ENCODE measurements at places on chromosomes 4 and X.

- no peak for DNase-seq
Measured at GRCh38 chr4:169485791-169486742, 126.3 kb downstream of the NEK1 start.

DNA sequence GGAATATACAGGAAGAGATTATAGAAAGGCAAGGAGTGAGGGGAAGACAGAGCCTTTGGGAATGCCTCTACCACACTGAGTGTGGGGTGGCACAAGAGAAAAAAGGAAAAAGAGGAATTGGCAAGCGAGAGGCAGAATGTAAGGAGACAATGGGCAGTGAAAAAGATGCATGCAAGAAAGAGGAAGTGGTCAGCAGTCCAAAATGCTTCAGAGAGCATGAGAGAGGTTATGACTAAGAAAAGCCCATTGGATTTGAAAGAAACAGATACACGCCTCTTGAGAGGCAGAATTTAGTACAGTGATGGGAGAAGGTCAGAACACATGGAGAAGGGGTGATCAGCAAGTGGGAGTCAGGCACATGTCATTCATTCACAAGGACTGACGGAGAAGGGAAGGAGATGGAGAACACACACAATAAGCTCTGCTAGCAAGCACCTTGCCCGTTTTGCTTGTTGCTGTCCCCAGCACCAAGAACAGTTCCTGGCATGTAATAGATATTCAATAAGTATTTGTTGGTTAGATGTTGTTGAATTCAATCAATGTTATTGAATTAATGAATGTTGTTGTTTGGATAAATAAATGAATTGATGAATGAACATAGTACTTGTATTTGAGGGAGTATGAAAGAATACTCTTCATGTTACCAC is 6.3 kb downstream of the DCHS2 start:
- DNase-seq: no peak

DNA sequence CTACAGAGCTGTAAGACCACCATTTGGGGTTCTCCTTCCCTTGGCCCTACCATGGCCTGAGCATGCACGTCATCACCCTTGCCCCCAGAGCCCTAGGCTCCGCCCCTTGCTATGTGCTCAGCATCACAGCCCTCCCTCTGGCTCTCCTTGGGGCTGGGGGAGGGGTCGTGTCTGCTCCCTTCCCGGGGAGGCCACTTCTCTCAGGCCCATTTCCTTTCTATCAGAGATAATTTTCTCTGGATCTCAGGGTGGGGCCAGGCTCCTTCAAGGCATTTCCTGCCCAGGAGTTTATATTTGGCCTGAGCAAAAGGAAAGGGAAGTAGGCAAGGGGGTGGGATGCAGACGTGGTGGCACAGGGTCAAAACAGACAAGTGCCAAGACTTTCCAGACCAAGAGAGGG is 55.9 kb downstream of the STARD8 start:
- no peak for DNase-seq

GRCh38 chr4:3124070-3124767 is 49.7 kb downstream of the HTT start:
- DNase-seq: no peak

- DNase-seq: no peak
Measured at GRCh38 chrX:133813971-133814370, 171.4 kb downstream of the GPC3 start.

- DNase-seq: no peak
Measured at GRCh38 chr4:3310301-3311094, 17.7 kb downstream of the RGS12 start.

DNA sequence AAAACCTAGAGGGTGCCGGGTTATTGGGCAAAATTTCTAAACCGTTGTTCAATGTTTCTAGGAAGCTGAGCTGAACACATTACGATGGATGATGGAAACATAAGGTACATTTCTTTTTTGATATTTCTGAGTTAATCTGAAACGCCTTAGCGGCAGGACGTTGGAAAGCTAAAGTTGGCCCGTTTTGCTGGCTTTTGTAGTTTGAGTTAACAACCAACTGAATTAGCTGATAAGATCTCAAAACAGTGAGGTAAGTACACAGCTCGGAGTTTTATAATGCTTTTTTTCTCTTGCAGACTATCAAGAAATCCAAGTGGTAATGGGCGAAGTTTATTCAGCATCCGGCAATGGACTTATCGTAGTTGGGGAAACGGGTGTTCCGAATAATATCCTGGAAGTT is 73.5 kb downstream of the PRSS12 start:
- DNase-seq: no peak

DNA sequence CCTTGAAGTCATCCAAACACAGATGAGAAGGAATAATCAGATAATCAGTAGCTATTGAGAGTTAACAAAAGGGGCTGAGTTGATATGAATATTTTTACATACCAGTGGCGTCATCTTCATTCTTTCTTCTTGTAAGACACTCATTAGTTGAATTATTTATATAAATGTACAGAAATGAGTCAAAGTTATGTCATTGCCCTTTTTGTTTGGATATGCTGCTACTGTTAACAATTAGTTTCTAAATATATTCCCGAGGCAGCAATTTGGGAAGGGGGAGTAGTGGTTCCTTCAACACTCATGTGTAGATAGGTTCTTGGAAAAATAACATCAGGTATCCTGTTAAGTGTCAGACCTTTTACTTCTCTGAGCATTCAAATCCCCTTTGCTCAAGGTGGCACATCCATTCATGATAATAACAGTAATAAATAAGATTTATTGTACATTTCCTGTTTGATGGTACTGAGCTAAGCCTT is 436.6 kb downstream of the SPRY1 start:
- DNase-seq: no peak

GRCh38 chr4:158530381-158530780 is 8.7 kb downstream of the RXFP1 start:
- no peak for DNase-seq

DNA sequence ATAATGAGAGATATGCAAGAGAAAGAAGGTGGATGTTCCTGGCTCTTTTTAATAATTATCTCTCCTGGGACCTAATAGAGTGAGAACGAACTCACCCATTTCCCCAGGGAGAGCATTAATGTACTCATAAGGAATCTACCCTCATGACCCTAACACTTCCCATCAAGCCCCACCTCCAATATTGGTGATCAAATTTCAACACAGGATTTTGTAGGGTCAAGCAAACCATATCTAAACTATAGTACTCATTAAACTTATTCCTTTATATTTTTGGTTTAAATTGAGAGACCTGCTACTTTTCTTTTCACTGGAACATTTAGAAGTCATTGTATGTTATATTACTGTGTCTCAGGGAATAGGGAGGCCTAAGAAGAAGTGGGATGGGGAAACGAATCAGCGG is 2.6 kb downstream of the UGT2A3 start:
- DNase-seq: no peak

- DNase-seq: no peak
Measured at GRCh38 chr4:31275906-31276305, 555.7 kb downstream of the PCDH7 start.

DNA sequence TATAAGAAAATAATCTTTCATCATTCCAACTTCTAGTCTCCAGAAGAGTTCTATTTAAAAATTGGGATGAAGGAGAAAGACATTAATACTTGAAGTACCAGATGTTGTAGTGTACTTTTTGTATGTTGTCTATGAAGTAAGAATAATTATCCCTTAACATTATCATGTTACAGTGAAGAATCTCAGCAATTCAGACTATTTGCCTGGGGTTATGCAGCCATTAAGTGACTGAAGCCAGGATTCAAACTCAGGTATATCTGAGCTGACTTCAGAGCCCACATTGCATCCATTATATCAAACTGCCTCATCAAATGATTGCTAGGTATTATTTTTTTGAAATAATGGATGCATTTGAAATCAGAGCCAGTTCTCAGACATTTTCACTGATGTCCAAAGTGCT is 76.1 kb upstream of the FHDC1 start:
- no peak for DNase-seq

DNA sequence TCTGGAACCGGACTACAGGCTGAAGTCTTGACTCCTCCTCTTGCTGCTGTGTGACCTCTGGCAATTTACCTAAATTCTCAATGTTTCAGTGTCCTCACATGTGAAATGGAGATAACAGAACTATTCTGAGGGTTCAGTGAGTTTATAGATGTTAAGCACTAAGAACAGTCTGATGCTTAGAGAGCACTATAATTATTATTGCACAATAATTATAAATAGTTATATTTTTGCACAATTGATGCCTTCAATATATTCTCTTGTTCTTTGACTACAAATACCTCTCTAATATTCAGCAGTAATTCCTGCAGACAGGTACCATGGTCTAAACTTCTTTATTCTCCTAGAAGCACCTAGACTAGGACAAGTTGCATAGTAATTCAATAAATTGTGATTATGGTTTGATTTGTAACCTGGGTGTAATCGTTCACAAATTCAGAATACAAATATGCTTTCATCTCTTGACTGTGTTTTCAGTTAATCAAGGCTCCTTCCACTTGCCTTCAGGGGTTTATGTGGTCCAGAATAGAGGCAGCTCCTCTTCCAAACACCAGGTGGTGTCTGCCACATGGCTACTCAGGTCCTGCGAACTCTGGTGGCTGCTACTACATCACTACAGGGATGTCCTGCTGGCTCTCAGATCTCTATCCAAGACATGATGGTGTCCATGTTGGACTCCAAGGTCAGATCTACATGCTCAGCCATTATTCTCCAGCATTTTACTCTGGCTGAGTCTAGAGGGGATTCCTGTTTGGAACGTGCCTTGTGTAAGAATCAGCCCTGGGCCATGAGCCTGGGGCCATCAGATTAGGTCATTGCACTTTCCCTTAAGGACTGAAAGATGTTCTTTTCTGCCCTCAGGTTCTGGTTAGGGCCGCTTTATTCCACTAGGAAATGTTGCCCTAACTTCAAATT is 103.4 kb downstream of the QRFPR start:
- DNase-seq: no peak

GRCh38 chrX:133897593-133898163 is 87.7 kb downstream of the GPC3 start:
- no peak for DNase-seq

GRCh38 chrX:100048156-100048555 is 361.9 kb downstream of the PCDH19 start:
- DNase-seq: no peak

GRCh38 chrX:124239324-124239723 is 93.1 kb upstream of the TEX13D start:
- DNase-seq: no peak

GRCh38 chrX:21373001-21373400 is 1.2 kb upstream of the CNKSR2 start:
- DNase-seq: no peak

DNA sequence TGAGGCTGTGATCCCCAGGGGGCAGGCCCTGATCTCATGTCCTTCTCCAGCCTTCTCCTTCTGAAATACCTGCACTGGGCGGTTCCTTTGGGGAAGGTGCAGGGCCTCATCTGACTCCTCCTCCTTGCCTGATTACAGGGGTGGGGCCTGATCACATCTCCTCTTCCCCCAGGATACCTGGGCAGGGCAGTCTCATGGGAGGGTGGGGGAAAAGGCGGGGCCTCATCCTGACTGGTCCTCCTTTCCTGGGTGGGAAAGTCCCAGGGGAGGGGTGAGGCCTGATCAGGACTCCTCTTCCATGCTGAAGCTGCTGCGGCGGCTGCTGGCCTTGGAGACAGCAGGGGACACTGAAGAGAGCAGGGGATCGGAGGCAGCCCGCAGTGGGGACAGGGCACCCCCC is 13.3 kb downstream of the TFE3 start:
- no peak for DNase-seq

GRCh38 chrX:17547658-17548057 is 172.7 kb downstream of the NHS start:
- DNase-seq: no peak

- DNase-seq: no peak
Measured at GRCh38 chr4:65344278-65344825, 325.9 kb downstream of the EPHA5 start.

GRCh38 chr4:183178201-183178600 is 79.1 kb downstream of the WWC2 start:
- DNase-seq: no peak

DNA sequence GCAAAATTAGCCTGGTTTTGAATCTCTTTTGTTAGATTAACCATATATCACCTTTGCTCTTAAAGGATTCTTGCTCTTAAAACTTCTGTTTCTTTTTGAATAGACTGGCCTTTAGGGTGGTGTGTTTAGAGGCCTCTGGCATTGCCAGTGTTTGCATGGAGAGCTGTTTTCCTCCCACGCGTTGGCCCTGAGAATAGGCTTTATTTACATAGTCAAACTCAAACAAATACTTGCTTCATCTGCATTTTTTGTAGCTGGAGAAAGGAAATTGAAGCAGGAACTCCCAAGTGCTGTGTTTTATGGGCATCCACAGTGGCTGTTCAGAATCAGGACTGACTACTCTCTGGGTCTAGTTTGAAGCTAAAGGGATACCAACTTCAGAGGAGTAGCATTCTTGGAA is 2.7 kb downstream of the SHROOM2 start:
- no peak for DNase-seq

DNA sequence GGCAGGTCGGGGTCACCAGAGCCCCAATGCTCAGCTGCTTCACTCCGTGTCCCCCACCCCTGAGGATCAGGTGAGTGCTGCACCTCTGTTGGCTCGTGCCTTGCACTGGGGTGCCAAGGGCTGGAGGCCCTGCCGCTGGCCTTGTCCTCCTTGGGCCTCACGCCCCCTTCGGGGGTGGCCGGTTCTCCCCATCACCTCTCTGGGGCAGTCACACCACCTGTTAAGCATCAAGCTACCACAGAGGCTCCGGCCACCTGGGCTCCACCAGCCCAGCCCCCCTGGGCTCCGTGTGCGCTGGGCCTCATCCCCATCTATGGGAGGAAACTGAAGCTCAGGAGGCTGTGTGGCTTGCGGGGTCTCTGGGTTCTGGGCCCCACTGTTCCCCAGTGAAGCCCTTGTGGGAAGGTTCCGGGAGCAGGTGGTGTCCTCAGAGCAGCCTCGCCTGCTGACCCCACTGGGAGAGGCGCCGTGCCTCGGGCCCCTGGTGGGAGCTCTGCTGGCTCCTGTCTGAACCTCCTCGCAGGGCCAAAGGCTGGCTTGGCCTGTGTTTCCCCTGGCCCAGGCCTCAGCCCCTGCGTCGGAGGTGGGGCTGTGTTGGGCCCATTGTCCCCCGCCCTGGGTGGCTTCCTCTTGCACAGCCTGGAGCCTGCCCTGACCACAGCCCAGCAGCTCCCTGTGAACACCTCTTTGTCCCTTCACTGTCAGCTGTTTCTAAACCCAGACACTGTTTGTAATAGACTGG is 30.8 kb downstream of the DOK7 start:
- no peak for DNase-seq

GRCh38 chr4:184477201-184477999 is 3.0 kb upstream of the IRF2 start:
- no peak for DNase-seq

- DNase-seq: no peak
Measured at GRCh38 chr4:43607827-43608461, 715.4 kb downstream of the GRXCR1 start.

Measured in GM12892 (cell line).